ENCODE measurements at places on chromosomes 1 and 21.

- no peak for DNase-seq
Measured at GRCh38 chr1:64685217-64685616, 59.7 kb upstream of the RAVER2 start.

DNA sequence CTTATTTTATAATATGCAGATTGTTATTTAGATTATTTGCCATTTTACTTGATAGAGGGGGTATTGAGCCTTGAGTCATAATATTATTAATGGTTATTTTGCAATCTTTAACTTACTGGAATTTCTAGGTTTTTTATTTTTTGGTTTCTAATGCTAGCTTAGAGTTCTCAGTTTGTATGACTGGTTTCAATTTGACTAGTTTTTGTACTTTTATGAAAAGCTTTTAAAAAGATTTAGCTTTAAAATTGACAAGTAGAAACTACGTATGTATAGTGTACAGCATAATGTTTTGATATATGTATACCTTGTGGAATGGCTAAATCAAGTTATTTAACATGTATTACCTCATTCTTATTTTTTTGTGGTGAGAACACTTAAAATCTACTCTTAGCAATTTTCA is 41.5 kb downstream of the CEP350 start:
- DNase-seq = no peak

GRCh38 chr1:41546833-41547135 is 62.3 kb upstream of the EDN2 start:
- no peak for DNase-seq

DNA sequence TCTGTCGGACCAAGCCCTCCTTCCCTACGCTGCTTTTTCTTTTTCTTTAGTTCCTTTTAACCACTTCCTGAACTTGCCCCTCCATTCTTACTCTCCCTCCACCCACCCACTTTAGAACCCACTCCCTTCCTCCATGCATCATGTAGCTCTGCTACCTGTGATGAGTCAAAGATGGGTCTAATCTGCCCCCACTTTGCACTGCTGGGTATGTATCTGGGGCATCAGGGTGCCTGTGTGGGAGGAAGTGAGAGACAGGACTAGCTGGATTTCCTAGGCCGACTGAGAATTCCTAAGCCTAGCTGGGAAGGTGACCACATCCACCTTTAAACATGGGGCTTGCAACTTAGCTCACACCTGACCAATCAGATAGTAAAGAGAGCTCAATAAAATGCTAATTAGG is 157.7 kb downstream of the SEC16B start:
- DNase-seq = no peak

GRCh38 chr1:109239409-109240068 is 9.8 kb upstream of the CELSR2 start:
- DNase-seq = peak; percentile 54

DNA sequence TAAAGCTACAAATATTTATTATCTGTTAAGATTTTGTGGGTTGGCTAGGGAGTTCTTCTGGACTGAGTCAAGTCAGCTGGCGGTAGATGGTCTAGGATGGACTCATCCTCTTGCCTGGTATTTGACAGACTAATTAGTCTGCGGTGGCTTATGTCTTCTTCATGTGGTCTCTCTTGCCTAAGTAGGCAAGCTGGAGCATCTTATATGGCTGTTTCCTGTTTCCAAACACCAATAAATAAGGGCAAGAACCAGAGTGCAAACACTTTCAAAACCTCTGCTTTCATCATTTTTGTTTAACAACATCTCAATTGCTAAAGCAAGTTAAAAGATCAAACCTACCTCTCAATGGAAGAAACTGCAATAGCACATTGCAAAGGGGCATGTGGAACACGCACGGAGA is 484.8 kb downstream of the PTPRC start:
- no peak for DNase-seq

DNA sequence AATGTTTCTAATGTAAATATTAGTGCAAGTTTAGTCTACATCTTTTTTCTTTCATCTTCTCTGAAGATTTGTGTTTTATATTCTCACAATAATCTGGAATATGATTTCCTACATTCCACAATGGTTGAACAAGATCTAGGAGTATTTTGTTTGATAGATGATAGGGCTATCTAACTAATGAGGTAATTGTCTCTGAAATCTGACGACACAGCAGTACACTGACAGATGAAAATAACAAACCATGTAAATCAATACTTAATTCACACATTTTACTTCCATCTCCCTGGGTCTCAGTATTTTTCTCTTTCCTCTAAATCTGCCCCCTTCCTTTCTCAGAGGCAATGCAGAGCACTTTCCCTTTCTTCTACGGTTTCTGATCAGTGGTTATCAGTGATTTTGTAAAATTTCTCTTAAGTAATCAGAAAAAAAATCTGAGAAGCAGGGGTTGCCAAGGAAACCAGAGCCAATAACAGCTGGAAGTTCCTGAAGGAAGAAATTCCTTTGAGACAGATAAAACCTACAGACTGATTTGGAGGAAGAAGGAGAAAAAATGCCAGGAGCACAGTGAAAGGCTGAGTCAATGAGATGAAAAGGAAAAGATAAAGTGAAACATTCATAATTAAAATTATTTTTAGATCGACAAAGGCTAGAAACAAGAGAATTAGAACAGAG is 7.3 kb upstream of the ANKRD13C start:
- no peak for DNase-seq

- DNase-seq = no peak
Measured at GRCh38 chr1:181251001-181251712, 162.7 kb downstream of the IER5 start.

DNA sequence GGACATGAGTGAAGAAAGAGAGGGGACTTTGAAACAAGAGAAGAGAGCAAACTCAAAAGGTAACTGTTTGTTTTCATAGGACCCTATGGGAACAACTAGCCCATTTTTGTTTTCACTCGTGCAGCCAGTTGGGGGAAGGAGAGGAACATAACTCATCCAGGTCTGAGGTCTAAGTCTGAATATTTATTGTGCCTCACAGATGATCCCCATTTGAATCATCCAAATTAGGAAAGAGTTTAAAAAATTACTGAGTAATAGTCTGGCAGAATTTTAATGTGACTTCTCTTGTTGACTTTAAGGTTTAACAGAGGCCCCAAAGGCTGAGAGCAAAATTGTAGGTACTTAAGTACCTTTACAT is 10.4 kb upstream of the TSPAN2 start:
- no peak for DNase-seq

- DNase-seq = no peak
Measured at GRCh38 chr1:173903827-173904531, 13.1 kb downstream of the SERPINC1 start.

- no peak for DNase-seq
Measured at GRCh38 chr1:84581648-84582047, 7.4 kb upstream of the CTBS start.

DNA sequence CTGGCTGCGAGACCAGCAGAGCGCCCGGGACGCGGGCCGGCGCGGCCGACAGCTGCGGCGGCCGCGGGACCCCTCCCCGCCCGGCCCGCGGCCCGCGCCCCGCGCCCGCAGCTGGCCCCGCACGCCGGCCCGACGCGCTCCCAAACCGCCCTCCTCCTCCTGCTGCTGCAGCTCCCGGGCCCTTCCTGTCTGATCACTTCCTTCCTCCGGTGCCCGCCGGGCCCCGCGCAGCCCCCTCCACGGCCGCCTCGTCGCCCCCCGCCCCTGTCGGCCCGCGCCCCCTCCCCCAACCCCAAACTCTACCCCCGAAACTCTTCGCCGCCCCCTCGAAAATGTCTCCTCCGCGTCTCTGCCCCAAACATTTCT is 594 bp downstream of the LUZP1 start:
- DNase-seq = no peak

DNA sequence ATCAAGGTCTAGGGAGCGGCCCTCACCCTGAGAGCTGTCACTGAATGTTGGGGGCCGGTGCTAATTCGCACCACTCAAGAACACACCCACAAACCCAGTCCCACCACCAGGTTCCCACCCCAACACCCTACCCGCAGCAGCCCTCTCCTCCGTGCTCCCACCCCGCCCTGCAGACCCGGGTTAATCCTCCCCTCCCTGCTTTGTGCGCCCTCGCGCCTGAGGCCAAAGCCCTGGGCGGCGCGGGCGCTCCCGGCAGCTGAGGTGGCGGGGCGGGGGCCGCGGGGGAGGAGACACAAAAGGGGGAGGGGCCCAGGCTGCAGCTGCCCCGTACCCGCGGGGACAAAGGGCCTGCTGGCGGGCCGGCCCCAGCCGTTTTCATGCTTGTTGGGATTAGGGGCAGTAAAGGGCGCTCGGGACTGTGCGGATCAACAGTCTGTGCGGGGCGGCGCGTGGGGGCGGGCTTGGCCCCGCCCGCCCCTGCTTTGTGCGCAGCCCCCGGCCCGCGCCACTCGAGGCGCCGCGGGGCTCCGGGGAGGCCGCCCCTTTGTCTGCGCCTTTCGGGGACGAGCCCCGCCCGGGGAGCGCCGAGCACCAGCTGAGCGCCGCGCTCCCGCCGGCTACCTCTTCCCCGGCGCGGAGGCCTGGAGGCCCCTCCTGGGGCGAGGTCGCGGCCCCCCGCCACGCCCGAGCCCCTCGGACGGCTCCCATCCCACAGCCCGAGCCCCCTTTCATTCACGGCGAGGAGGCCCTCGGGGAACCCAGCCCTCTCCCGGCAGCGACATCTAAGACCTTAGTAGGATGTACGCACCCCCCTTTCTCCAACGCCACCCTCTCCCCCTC is 10.9 kb downstream of the C1orf216 start:
- DNase-seq = peak; percentile 68

DNA sequence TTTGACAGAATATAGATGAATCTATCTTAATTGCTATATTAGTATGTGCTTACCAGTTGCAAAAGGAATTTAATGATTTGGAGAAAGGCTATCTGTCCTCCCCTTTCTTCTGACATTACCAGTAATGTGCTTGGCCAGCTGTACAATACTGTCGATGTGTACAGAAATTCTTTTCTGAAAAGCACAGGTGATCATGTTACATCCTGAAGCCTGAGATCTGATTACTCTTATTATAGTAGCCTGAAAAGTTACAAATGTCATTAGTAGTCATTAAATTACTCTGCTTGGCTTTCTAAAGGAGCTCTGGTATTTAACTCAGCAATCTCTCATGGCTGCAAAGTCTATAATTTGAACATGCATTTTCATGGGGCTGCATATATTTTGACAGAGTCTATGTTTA is 209.8 kb downstream of the PTPRC start:
- DNase-seq = no peak

DNA sequence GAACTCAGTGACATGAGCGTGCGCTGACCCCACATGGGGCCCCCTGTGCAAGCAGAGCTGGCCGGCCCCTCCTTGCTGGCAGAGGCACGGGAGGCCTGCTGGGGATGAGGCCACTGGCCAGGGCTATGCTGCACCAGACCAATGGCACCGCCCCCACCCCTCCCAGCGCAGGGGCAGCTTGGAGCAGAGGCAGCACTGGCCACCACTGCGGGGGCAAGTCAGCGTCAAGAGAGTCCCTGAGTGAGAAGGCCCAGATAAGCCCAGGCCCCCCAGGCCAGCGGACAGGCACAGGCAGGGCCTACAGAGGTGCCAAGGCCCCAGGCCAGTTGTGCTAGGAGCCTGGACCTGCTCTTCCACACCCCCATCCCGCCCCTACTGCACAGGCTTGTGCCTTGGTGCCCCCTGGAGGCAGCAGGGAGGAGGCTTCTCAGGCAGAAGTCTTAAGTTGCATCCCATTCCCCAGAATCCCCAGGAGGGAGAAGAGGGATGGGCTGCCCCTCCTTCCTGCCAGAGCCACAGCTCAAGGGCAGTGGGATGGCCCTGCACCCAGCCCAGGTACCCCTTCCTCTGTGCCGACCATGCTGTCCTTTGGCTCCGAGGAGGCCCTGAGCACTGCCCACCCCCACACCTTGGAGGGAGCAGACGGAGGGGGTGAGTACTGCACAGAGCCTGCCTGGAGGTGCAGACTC is 35.8 kb downstream of the EPHX1 start:
- DNase-seq = peak; percentile 85

DNA sequence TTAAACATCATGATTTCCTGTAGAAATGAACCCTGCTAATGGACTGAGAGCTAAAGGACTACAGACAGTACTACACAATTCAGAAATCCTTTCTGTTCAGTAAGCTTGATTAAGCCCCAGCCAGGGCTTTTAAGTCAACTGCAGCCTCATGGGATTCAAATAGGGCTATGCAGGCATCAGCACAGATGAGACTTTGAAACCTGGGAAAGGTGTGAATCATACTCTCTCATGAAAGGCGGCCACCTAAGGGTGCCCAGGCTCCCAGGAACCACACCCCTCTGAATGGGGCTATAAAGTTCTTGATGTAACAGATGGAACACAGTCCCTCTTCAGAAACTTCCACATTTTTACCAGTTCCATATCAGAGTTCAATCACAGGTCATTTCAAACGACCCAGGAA is 7.6 kb downstream of the SIPA1L2 start:
- peak; percentile 52 for DNase-seq

GRCh38 chr1:112983537-112984131 is 27.6 kb upstream of the SLC16A1 start:
- DNase-seq = no peak

GRCh38 chr1:228472655-228473054 is 14.5 kb upstream of the RNF187 start:
- no peak for DNase-seq

DNA sequence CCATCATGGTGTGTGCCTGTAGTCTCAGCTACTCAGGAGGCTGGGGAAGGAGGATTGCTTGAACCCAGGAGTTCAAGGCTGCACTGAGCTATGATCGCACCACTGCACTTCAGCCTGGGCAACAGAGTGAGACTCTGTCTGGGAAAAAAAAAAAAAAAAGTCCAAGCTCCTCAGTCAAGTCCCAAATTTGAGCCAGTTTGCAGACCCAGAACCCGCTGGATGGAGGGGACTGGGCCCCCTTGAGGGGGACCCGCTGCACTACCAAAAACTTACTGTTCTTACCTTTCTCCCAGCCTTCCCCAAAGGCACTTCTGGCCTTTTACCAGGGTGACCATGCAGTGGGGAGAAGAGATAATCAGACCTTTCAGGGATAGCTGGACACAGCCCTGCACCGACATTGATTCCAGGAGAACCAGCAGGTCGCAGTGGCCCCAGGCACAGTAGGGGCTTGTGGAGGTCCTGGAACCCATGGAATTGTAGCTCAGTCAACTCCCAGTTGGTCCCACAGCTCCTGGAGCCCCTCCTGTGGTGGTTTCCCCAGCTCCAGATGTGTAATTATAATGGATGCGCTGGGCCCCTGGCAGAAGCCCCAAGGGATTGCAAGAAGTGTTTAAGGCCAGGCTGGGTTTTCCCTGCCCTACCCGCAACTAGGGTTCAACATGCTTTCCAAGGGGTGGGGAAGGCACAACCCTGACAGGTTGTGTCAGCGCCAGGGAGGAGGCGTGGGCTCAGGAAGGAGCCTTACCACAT is 4.1 kb upstream of the WNT9A start:
- DNase-seq = no peak

DNA sequence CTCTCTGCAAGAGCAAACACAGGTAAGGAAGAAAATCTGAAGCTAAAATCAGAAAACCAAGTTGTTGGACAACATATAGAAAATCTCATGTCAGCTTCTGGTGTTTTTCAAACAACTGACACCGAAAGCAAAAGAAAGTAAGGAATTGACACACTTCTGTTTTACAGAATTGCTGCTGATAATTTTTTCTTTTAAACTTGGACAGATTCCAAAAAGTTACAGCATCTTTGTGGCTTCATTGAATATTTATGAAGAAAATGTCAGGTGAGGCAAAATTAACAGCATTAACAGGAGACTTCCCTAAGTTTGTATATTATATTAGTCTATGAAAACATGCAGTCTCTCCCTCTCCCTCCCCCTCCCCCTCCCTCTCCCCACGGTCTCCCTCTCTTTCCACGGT is 14.9 kb upstream of the CTSS start:
- no peak for DNase-seq
